Progenitor cell of endocrine pancreas (in vitro differentiated cells): ENCODE measurements at places on chromosomes 5 and 9. TPM values are rescaled to one million over a fixed set of nuclear protein-coding genes. Genes with fewer than 3 reads are reported as not detected.

- no peak for DNase-seq
These were observed 14.5 kb downstream of the ZDHHC21 start for GRCh38 chr9:14678776-14679175.

Gene AFAP1L1
- total RNA-seq = 0.69 and 0.78 TPM in 2 replicates

- DNase-seq = no peak
These were observed 121.4 kb downstream of the FGF18 start for GRCh38 chr5:171540865-171541264.

- no peak for DNase-seq
These were observed 1020.0 kb upstream of the ARRDC3 start for GRCh38 chr5:92402956-92403702.

Gene ZBTB26
- total RNA-seq = 14.1 and 15.4 TPM in 2 replicates

- DNase-seq = no peak
These were observed at the start of gene LRRC14B for GRCh38 chr5:191036-191948. LRRC14B (plus strand) TSS chr5:191495; CDS start chr5:191539, 44 bp downstream.

DNA sequence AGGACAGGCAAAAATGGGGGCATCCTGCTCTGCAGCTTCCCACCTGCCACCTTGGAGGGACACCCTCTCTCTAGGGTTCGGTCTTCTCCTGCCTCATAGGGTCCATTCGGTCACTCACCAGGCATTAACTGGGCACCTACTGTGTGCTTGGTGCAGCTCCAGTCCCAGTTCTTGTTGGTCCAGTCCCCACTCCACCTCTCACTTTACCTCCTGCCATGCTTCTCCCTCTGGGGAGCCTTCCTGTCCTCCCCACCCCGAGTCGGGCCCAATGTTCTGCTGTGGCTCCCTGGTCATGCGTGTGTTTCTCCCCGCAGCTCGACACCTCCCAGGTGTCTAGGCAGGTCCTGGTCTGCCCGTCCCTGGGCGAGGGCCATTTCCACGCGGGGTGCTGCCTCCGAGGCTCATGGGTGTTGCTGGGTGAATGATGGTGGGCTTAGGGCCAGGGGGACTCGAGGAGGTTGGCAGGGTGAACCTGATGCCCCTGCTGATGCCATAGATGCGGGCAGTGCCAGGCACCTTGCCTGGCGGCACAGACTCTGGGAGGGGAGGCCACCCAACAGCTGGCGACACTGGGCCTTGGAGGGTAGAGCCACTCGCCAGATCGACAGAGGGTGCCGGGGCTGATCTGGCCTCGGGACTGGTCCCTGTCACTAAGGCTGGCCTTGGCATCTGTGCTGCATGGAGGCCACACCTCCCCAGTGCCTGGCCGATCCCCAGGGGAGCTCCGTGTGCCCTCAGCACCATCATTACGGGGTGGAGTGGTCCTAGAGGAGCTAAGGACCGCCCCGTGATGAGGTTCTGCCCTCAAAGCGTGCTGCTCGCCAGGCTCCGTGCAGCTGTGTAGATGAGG lies 66.0 kb upstream of the RNU6ATAC start:
- DNase-seq = no peak

GRCh38 chr5:162377895-162378294 lies 310.3 kb downstream of the GABRG2 start:
- DNase-seq = no peak

DNA sequence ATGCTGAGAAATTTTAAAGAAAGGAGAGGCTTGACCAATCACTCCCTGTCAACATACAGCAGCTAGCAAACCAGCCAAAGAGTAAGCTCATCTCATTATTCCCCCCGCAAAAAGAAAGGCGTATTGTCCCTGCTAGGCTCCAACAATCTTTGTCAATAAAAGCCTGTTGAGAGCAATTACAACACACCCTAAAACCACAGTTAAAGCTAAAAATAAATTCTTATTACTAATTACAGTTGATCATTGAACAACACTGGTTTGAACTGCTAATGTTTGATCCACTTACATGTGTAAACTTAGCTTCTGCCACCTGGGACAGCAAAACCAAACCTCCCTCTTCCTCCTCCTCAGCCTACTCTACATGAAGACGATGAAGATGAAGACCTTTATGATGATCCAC lies 151.2 kb downstream of the TSSK1B start:
- no peak for DNase-seq

Gene SPATA6L
- total RNA-seq = 7.1 and 7.8 TPM in 2 replicates

Gene SPRY4
- 14.8 and 19.4 TPM in 2 replicates for total RNA-seq

- DNase-seq = no peak
These were observed 1.0 kb upstream of the MXD3 start for GRCh38 chr5:177312649-177313181.

Gene NUP214
- total RNA-seq = 61.0 and 62.2 TPM in 2 replicates

- no peak for DNase-seq
These were observed 59.4 kb downstream of the ROR2 start for GRCh38 chr9:91890662-91891061.

- no peak for DNase-seq
These were observed 391.0 kb upstream of the PTPRD start for GRCh38 chr9:11003836-11004235.

Gene FOXD4L5
- total RNA-seq = 0.24 and 0.29 TPM in 2 replicates

Gene EGFL7
- total RNA-seq = 13.5 and 16.3 TPM in 2 replicates

DNA sequence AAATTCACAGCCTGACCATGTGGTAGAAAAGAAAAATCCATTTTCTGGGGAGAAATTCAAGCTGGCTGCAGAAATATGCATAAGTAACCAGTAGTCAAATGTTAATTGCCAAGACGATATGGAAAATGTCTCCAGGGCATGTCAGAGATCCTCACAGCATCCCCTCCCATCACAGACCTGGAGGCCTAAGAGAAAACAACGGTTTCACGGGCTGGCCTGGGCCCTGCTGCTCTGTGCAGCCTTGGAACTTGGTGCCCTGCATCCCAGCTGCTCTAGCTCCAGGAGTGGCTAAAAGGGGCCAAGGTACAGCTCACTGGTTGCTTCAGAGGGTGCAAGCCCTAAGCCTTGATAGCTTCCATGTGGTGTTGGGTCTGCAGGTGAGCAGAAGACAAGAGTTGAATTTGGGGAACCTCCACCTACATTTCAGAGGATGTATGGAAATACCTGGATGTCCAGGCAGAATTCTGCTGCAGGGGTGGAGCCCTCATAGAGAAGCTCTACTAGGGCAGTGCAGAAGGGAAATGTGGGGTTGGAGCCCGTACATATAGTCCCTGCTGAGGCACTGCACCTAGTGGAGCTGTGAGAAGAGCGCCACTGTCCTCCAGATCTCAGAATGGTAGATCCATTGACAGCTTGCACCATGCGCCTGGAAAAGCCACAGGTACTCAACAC lies 49.7 kb downstream of the PTBP3 start:
- DNase-seq = no peak

DNA sequence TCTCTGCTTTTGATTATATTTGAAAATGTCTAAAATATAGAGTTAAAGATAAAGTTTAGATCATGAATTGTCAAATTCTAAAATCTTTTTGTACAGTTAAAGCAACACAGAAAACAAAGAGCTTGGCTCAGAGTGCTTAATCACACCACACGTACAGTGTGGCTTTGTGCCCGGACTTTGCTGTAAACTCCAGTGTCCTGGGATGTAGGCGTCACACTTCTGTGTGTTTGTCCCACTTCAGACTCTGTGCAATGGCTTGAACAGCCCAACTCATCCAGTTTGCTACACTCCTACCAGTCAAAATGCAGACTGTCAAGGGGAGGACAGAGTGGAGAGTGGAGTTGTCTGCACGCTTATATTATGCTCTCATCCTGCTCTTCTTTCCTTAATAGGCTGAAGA lies 45.3 kb downstream of the SMARCA2 start:
- DNase-seq = no peak

- no peak for DNase-seq
These were observed 113.7 kb upstream of the KLF4 start for GRCh38 chr9:107603281-107603680.
